ENCODE measurements at places on chromosomes 6 and 20. TPM values are rescaled to one million over a fixed set of nuclear protein-coding genes. Genes with fewer than 3 reads are reported as not detected.

HDGFL1 gene
- not detected for total RNA-seq

BPIFA1 gene
- not detected for total RNA-seq

ESF1 gene
- total RNA-seq: 13.2 TPM

C20orf141 gene
- not detected for total RNA-seq

PLAGL1 gene
- 8.0 TPM for total RNA-seq

MED20 gene
- 27.7 TPM for total RNA-seq
